ENCODE measurements at places on chromosomes 7 and 10.

DNA sequence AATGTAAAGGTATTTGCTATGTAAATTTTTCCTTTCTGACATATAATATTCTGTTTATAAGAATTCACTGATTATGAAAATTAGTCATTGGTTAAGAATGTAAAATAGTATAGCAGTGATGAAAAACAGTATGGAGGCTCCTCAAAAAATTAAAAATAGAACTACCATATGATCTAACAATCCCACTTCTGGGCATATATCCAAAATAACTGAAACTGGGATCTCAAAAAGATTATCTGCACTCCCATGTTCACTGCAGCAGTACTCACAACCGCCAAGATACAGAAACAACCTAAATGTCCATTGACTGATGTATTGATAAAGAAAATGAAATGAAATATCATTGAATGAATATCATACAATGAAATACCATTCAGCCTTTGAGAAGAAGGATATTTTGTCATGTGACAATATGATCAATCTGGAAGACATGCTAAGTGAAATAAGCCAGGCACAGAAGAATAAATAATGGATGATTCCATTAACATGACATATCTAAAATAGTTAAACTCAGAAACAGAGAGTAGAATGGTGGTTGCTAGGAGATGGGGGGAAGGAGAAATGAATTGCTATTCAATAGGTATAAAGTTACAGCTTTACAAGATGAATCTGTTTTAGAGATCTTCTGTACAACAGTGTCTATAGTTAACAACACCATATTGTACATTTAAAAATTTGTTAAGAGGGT is 14.0 kb downstream of the C10orf88 start:
- no peak for DNase-seq

- no peak for DNase-seq
Measured at GRCh38 chr7:105810556-105810955, 65.8 kb downstream of the ATXN7L1 start.

DNA sequence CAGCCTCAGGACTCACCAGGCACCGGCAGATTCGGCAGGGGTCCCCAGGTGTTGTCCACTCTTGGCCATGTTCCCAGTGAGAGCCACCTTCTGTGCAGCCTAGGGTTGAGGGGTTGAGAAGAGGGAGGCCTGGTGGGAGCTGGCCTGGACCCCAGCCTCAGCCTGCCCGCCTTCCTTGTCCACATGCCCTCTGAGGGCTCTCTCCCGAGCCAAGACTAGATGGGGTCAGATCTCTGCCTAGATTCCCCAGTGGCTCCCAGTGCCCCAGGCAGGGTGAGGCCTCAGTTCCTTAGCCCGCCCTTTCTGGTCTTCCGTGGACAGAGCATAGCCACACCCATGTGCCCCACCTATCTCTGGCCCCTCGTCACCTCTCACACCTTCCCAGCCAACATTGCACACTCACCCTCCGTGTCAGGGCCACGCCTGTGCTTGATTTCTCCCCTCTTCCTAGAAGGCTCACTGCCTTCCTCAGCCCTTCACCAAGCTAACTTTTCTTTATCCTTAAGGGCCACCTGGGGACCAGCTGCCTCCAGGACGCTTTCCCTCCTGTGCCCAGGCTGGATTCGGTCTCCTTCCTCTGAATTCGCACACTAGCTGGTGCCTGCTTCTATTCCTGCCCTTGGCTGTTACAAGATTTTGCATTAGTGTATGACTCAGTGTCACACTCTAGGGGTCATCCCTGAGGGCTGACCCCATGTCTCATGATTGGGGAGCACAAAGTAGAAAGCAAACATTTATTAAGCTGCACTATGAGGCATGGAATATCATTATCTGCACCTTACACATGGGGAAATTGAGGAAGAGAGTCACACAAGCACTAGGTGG is 7.5 kb downstream of the KCP start:
- no peak for DNase-seq

GRCh38 chr7:37495574-37496184 is 47.0 kb upstream of the ELMO1 start:
- DNase-seq: no peak

DNA sequence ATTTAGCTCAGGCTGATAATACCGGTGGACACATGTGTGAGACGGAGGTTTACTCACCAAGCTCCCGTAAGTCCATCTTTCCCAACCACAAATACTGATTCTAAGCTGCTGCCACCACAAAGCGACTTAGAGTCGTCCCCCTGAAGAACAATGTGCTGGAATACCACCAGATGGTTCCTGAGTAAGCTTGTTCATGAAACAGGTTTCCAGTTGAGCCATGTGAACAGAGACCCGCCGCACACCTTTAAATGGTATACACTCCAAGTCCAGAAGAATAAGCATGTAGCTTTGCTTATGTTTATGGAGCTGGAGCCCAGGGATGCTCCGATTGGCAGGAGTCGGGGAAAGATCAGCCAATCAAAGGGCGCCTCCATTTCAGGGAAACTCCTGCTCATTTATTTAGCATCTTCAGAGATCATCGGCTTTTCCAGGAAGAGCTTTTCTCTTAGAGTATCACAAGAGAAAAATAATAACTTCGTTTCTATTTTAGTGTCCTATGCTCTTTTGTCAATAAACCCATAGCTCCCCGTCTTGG is 261.6 kb upstream of the AOAH start:
- no peak for DNase-seq

- DNase-seq: no peak
Measured at GRCh38 chr7:139721417-139721816, 56.4 kb downstream of the HIPK2 start.

DNA sequence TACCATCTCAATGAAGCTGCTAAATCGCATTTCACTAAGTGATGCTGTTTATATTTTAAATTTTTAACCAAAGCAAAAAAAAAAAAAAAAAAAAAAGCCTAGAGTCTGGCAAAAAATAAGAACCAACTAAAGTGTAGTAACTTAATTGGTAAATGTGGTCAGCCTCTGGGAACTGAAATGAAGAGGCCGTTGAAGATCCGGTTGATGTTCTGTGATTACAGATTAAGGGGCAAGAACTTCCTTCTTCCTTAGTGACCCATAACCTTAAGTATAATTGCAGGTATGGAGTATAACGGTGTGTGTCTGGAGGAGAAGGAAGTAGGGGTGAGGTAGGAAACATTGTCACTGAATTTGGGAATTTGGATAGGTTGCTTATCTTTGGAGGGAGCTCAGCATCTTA is 7.7 kb upstream of the SRGN start:
- no peak for DNase-seq

DNA sequence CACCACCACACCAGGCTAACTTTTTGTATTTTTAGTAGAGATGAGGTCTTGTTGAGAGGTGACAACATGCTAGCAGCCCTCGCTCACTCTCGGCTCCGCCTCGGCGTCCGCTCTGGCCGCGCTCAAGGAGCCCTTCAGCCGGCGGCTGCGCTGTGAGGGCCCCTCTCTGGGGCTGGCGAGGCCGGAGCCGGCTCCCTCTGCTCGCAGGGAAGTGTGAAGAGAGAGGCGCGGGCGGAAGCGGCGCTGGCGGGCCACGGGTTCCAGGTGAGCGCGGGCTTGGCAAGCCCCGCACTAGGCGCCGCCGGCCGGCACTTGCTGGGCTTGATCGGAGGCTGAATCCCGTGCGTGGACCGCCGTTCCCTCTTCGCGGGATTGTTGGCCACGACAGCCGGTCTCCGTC is 83.0 kb downstream of the EEPD1 start:
- DNase-seq: no peak

DNA sequence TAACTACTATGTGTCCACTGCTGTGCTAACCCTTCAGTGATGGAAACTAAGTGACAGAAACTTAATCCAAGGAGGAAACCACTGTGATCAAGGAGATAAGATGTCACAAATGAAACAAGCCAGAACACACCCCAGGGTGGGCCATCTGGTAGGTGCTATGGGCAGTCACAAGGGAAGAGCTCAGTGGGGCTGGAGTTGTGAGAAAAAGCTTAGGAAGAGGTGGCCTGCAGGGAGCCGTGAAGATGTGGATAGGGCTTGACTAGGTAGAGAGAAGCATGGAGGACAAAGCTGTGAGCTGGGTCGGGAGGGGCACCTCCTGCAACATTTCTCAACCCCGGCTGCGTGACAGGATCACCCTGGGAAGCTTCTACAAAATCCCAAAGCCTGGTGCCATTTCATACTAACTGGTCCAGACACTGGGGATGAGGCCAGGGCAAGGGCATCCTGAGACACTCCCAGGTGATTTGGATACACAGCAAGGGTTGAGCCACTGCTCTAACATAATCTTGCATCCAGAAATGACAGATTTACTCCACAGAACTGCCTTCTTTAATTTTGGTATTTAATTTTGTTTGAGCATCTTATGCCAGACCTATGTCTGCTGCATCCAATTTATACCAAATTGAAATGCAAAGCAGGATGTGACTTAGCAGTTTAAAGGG is 69.3 kb downstream of the OSBPL3 start:
- no peak for DNase-seq

DNA sequence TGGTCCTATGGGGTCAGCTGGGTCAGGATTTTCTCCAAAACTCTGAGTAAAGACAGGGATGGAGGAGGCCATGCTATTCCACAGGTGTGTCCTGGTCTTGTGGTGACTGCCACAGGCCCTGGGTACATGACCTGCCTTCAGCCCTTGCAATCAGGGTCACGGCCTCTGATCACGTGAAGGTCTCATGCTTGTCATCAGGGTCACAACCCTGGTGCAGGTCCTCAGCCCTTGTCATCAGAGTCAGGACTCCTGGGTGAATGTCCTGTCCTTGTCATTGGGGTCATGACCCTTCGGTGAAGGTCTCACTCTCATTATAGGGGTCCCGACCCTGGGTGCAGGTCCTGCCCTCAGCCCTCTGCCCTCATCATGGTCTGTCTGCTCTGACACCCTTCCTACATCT is 21.9 kb upstream of the TBRG4 start:
- no peak for DNase-seq

GRCh38 chr10:127735723-127736221 is 1.2 kb upstream of the FOXI2 start:
- no peak for DNase-seq

DNA sequence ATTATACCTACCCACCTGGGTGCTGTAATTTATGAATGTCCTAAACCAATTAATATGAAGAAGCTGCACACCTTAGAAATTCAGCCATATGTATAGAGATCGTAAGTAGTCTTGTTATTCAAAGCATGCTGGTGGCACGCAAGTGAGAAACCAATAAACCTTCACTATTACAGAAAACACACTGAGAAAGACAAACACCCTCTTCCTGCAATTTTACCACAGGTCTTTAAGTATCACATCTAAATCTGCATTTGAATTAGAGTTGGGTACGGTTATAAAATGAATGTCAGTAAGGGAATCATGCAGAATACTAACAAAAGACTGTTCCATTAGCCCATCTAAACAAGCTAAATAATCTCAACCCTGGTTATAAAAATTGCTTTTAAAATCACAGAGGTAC is 33.8 kb downstream of the CCNJ start:
- DNase-seq: no peak

- no peak for DNase-seq
Measured at GRCh38 chr10:56596257-56596656, 235.2 kb upstream of the ZWINT start.

GRCh38 chr10:124119946-124120345 is 26.5 kb upstream of the CHST15 start:
- DNase-seq: no peak

- no peak for DNase-seq
Measured at GRCh38 chr10:1241322-1241890, 185.2 kb downstream of the WDR37 start.

GRCh38 chr10:119859420-119860258 is 13.0 kb downstream of the MCMBP start:
- no peak for DNase-seq

GRCh38 chr7:116574025-116574822 is 49.4 kb downstream of the CAV1 start:
- DNase-seq: no peak

DNA sequence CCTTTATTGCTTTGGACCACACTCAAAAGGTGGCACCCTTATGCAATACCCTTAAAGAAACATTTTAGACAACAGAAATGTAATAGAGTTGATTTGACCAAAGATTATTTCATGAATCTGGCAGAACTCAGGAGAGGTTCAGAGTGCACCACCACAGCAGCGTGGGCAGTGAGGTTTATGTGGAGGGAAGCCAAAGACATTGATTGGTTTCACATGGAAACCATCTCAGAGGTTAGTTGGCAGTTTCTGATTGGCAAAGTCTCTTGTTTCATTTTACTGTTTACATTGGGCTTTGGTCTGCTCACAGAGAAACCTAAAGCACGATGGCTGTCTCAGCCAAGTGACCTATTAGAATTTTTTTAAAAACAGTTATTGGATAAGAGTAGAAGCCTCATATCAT is 101.3 kb downstream of the SDHAF3 start:
- DNase-seq: no peak

DNA sequence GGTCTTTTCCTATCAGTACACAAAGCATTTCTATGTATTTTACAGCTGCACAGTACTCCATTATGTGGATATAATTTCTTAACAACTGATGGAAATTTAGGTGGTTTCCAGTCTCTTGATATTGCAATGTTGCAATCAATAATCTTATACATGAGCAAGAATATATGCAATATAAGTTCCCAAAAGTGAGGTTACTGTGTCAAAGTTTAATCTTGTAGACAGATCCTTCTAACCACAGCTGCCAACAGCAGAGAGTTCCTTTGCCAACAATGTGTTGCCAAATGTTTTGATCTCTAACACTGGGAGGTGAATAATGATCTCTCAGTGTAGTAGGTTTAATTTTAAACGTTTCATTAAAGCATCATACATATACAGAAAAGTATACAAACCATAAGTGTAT is 54.5 kb downstream of the CUL2 start:
- DNase-seq: no peak

GRCh38 chr10:125149036-125149679 is 11.2 kb downstream of the CTBP2 start:
- DNase-seq: no peak

GRCh38 chr7:146433501-146433900 is 316.9 kb downstream of the CNTNAP2 start:
- no peak for DNase-seq

DNA sequence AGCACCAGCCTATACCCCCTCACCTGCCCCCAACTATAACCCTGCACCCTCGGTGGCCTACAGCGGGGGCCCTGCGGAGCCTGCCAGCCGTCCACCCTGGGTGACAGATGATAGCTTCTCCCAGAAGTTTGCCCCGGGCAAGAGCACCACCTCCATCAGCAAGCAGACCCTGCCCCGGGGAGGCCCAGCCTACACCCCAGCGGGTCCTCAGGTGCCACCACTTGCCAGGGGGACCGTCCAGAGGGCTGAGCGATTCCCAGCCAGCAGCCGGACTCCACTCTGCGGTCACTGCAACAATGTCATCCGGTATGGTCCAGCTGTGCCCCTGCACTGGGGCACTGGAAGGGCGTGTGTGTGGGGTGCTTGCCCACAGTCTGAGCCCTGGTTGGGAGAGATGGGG is 40.0 kb upstream of the BMPR1A start:
- no peak for DNase-seq

DNA sequence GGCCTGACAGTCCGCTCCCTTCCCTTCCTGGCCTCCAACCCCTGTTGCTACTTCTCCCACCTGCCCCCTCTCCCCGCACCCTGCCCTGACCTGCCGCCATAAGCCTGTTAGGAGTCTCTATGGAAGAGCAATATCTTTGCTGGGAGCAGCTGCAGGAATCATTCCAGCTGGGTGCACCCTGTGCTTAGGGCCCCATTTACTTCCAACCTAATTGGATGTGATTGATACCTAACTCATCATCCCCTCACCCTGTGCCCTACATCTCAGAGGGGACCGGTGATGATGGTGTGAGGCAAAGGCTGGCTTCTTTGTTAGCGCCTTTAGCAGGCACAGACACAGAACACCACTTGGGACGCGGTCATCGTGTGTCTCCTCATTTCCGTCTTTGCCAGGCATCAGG is 80.0 kb upstream of the FAM180A start:
- no peak for DNase-seq

GRCh38 chr7:105896407-105896911 is 20.1 kb upstream of the ATXN7L1 start:
- DNase-seq: no peak

Measured in stimulated activated CD4-positive, alpha-beta T cell treated with anti-CD3 and anti-CD28 coated beads, Interleukin-15, amount 100 ng/mL, for 1 hour (primary cell).